ENCODE measurements at places on chromosomes 2 and 18. TPM values are rescaled to one million over a fixed set of nuclear protein-coding genes. Genes with fewer than 3 reads are reported as not detected.

PJVK gene
- total RNA-seq: 2.5 TPM

TM4SF20 gene
- total RNA-seq: not detected

SCYGR4 gene
- not detected for total RNA-seq

ALKAL2 gene
- total RNA-seq: not detected

LAPTM4A gene
- total RNA-seq: 175 TPM

GEN1 gene
- total RNA-seq: 6.1 TPM

PTGR3 gene
- total RNA-seq: 10.0 TPM

CCBE1 gene
- total RNA-seq: 48.7 TPM

ZNF892 gene
- 5.5 TPM for total RNA-seq

SPDYA gene
- 0.91 TPM for total RNA-seq

ATP8B1 gene
- 73.6 TPM for total RNA-seq

DCDC2C gene
- total RNA-seq: not detected

UGT1A9 gene
- not detected for total RNA-seq

ALK gene
- total RNA-seq: 0.07 TPM

RPRM gene
- total RNA-seq: not detected

SNORC gene
- total RNA-seq: 1.6 TPM

BMP10 gene
- total RNA-seq: not detected

PLCD4 gene
- 2.0 TPM for total RNA-seq

CRYBA2 gene
- not detected for total RNA-seq

ADAM23 gene
- 28.9 TPM for total RNA-seq

MYO7B gene
- total RNA-seq: 0.13 TPM

RANBP2 gene
- total RNA-seq: 65.4 TPM

TLX2 gene
- total RNA-seq: not detected

KIF1A gene
- total RNA-seq: 0.33 TPM

UGGT1 gene
- total RNA-seq: 118 TPM

NLRC4 gene
- 0.03 TPM for total RNA-seq

MAP3K19 gene
- not detected for total RNA-seq

EXOC6B gene
- 52.3 TPM for total RNA-seq

NYAP2 gene
- not detected for total RNA-seq

HK2 gene
- total RNA-seq: 113 TPM

PARD6G gene
- total RNA-seq: 1.7 TPM

IL36G gene
- total RNA-seq: not detected

IL1RL2 gene
- total RNA-seq: 1.6 TPM

DLX1 gene
- total RNA-seq: 1.6 TPM

SLC9A2 gene
- total RNA-seq: not detected

KCNJ13 gene
- not detected for total RNA-seq

LIMS4 gene
- total RNA-seq: 3.1 TPM

CABLES1 gene
- total RNA-seq: 14.1 TPM

RESP18 gene
- total RNA-seq: not detected

CROCC2 gene
- 0.13 TPM for total RNA-seq

NFATC1 gene
- 3.8 TPM for total RNA-seq

HOXD12 gene
- not detected for total RNA-seq

PPP1CB gene
- total RNA-seq: 165 TPM

L3MBTL4 gene
- total RNA-seq: 0.13 TPM

EML6 gene
- 1.2 TPM for total RNA-seq

FOXI3 gene
- total RNA-seq: not detected

TSPYL6 gene
- total RNA-seq: not detected

CKAP2L gene
- 1.3 TPM for total RNA-seq

CIB4 gene
- not detected for total RNA-seq

KCNIP3 gene
- total RNA-seq: 0.65 TPM

TUBB8B gene
- not detected for total RNA-seq

HMSD gene
- not detected for total RNA-seq

TEKT4 gene
- total RNA-seq: not detected

ASPRV1 gene
- 0.46 TPM for total RNA-seq

NPHP1 gene
- 3.9 TPM for total RNA-seq

TUBA4B gene
- total RNA-seq: not detected

CDK5R2 gene
- not detected for total RNA-seq

GPATCH11 gene
- 5.0 TPM for total RNA-seq
